CD4-positive, alpha-beta T cell treated with Interleukin-4 for 4 hours (primary cell): ENCODE measurements at places on chromosomes 2 and 18.

GRCh38 chr2:25558262-25558661 is 115.1 kb downstream of the DTNB start:
- DNase-seq, result peak; percentile 62

GRCh38 chr2:200814917-200815316 is 3.2 kb downstream of the BZW1 start:
- DNase-seq, result no peak

- no peak for DNase-seq
These were observed 588 bp upstream of the FOXI3 start for GRCh38 chr2:88452980-88453582.

DNA sequence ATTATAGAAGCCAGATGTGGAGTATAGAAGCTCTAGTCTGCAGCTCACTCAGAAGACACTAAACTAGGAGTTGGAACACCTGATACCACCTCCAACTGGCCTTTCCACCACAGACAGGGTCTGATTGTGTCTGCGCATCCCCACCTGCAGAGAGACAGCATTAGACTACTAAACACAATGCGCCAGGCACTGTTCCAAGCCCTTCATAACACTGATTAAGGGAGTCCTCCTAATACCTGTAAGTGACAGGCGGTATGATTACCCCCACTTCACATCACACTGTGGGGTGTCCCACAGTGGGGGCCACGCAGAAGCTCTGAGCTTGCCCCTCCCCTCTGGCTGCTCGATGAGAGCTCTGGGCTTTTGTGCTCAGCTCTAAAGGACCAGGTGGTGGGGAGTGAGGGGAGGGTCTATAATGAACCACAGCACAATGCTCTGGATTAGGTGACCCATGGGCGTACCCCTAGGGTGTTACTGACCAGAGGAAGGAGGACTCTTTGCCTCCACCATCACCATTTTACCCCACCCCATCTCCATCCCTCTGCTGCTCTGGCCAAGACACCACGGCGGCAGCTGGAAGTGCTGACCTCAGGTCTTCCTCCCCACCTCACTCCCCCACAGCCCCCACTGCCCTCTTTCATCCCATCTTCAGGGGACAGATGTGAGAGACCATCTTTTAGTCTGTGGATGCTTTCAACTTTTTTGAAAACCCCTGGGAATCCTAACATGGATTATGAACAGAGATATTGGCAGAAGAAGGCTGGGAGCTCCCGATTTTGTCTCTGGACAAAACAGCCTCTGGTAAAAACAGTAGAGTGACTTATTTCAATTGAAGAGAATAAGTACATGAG is 145.1 kb downstream of the GFPT1 start:
- no peak for DNase-seq

DNA sequence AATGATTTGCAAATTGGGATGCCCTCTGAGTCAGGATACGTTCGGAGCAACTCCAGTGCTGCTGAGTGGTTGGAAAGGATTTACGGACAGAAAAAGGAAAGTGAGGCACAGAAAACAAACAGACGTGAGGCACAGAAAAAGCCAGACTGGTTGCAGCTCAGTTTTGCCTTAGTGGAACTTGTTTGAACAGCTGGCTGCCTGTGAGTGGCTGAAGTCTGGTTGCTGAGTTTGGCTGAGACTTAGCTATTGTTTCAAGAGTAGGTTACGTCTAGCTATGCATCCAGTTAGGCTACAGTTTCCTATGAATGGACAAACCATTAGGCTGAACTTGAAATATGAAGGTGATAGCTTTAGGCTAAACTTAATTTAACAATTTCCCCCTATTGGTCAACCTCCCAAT is 256.6 kb downstream of the VAPA start:
- no peak for DNase-seq

DNA sequence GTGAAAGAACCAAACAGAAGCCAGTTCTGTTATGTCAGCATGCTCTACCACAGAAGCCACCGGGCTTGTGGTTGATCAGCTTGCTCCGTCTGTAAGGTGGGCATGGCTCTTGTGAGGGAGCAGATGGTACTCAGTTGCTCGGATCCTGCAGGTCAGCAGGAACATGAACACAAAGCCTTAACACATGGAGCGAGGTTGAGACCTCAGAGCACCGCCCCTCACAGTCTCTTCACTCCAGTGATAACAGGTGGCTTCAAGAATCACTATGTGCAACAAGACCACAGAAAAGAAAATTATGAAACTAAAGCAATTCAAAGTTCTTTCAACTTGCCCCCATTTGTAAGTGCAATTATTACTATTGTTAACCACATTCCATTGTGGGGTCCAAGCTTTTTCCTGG is 72.1 kb downstream of the OSBPL6 start:
- no peak for DNase-seq

DNA sequence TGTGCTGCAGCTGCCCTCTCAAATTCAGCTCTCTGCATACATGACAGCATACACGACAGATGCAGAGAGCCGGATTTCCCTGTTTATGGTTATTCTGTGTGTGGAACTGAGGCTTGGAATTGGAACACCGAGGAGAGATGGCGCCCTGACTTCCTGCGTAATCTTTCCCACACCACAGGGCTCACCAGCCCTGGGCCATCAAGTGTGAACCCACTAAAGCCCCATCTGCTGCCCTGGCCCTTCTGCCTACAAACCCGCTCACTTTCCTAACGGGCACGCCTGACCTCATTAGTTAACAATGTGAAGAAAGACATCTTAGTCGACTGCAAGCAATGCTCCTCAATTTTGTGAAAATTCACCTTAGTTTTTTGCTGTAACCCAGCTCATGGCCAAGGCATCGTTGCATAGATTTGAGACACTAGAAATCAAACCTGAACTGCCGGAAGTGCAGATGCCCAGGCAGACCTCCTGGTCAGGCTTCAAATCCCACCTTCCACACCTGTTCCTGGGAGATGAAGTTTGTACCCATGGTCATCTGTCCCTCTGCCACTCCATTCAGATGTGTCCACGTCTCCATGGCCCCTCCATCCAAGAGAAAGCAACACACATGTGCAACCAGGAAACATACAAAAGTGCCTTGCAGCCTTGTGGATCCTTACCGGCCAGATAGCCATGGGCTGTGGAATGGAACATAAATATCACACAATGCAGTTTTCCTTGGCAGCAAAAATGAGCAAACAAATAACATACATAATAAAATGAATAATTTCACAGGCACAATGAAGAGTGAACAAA is 5.0 kb upstream of the CIDEA start:
- DNase-seq, result no peak

- no peak for DNase-seq
These were observed 243.3 kb upstream of the LINC00305 start for GRCh38 chr18:64392202-64392601.

- no peak for DNase-seq
These were observed 232.3 kb downstream of the KLHL29 start for GRCh38 chr2:23617167-23617810.

DNA sequence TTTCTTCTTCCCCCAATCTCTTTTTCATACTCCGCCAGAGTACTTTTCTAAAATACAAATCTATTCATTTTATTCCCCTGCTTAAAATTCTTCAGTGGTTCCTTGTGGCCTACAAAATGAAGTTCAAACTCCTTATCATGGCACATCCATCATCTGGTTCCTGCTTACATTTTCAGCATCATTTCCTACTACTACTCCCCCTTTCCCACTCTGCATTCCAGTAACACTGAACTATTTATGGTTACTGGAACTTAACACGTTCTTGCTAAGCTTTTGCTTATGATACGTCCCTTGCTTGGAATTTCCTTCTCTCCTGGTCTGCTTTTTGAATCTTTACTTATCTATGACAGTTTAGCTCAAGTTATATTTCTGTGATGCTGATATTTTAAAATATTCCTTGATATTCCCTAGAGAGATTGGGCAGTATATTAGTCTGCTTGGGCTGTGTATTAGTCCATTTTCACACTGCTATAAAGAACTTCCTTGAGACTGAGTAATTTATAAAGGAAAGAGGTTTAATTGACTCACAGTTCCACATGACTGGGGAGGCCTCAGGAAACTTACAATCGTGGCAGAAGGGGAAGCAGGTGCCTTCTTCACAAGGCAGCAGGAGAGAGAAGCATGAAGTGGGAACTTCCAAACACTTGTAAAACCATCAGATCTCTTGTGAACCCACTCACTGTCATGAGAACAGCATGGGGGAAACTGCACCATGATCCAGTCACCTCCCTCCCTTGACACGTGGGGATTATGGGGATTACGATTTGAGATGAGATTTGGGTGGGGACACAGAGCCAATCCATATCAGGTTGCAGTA is 53.2 kb downstream of the BMPR2 start:
- DNase-seq, result no peak

- DNase-seq, result no peak
These were observed 35.2 kb downstream of the NPPC start for GRCh38 chr2:231890896-231891513.

DNA sequence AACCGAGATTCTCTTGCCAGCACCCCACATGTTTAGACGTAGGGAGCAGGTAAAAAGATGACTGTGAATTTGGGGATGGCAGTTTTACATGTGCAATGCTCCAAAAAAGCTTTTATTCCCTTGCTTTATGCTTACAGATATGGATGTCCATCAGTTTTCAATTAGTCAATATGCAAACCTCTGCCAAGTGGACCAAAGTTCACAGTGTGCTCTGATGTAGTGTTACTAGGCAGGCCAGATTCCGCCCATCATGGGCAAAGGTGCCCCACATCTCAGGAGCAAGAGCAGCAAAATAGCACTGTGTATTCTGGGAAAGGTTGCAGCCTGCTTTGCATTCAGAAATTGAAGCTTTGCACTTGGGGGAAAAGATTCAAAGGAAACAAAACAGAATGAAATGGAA is 329.7 kb upstream of the ZEB2 start:
- DNase-seq, result no peak

- no peak for DNase-seq
These were observed 17.6 kb downstream of the ADAM17 start for GRCh38 chr2:9538000-9538507.

DNA sequence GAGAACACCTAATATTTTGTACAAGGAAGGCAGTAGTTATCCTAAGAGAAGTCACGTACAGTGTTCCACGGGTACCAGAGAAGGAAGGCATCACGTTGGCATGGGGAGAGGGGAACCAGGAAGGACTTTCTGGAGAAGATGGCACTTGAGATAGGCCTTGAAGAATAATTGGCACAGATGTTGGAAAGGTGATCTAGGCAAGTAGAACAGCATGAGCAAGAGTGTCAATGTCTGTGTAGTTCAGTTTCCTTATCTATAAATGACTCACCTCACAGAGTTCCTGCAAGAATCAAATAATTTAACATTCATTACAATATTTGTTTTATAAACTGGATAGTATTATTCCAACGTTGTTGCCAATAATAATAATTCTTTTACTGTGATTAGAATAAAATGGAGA is 48.3 kb upstream of the BZW1 start:
- no peak for DNase-seq

- DNase-seq, result no peak
These were observed 58.9 kb upstream of the CD28 start for GRCh38 chr2:203647579-203647978.

DNA sequence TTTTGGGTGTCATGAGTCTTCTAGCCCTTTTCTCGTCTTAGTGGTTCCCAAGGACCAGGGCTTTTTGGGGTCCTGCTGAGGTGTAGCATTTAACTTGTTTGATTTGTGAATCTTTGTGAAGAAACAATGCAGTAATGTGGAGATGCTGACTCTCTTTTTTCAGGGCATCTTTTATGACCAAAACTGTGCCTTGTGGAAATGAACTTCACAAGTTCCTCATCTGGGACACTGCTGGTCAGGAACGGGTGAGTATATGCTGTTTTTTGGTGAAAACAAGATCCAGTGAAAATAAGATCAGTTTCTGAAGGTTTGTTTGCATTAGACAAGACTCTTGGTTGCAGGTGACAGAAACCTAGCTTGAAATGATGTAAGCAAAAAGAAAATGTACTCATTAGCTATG is 83.9 kb downstream of the RAB31 start:
- no peak for DNase-seq

DNA sequence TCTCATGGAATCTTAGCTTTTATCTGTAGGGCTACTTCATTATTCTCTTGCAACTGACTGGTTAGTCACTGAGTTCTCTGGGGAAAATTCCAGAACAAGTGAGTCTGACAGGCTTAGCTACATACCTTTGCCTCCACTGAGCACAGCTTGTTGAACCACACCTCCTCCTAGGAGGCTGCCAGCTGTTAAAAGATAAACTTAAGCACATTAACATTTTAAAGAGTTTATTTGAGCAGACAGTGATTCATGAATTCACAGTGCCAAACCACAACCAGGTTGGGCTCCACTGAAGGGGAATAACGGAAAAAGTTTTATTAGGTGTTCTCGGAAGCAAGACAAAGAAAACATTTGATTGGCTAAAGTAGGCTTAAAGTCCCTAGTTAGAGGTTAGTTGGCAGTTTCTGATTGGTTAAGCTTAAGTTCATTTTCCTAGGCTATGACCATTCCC is 12.5 kb upstream of the SLC38A11 start:
- no peak for DNase-seq

- no peak for DNase-seq
These were observed 1.9 kb upstream of the IL36RN start for GRCh38 chr2:113057117-113057516.

- DNase-seq, result no peak
These were observed 46.5 kb downstream of the XIRP2 start for GRCh38 chr2:166934817-166935216.

DNA sequence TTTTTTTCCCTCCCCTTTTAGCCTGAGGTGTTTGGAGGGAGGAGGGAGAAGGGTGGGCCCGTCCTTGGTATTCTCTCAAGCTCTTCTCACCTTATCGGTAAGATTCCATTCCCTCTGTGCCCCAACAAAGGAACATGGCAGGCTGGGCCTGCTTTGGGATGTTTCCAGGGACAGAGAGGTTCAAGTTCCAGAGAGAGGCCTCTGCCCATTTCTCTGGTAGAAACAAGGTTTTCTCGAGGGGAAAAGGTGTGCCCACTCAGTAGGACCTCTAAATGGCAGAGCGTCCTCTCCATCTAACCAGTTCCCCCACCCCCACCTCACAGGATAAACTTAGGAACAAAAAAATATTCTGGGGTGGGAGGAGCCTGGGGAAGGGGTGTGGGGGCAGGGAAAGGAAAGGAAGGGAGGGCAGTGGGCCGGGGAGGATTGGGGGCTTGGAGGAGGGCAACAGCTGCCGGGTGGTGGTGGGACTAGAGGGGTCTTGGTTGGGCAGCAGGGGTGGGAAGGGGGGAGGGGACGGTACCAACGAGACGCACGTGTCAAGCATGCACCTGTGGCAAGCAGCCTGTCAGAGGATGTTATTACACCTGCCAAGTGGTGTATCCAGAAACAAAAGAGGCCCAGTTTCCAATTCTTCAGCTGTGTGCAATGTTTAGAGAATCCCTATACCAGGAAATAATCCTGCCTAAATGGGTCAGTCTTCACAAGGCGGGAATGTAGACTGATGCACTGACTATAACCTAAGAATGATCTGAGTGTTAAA is 2.1 kb downstream of the PCBP1 start:
- no peak for DNase-seq

GRCh38 chr2:67476809-67477790 is 80.0 kb downstream of the ETAA1 start:
- no peak for DNase-seq

GRCh38 chr2:159229476-159230144 is 56.9 kb downstream of the WDSUB1 start:
- no peak for DNase-seq

DNA sequence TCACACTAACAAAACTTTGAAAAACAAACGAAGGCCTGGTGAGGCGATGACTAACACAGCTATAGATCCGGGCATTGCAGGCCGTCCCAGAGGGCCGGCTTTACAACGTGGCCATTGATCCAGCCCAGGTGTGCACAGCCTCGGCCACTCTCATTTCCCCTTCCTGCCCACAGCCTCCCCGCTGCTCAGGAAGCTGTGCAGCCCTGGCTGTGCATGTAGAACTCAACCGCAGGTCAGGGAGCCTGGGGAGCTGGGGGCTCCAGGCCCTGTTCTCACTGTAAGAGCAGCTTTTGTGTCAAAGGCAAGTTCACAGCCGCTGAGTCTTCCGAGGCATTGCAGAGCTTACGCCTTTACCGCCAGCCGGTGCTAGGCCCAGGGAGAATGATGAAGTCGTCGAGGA is 87.2 kb downstream of the LONRF2 start:
- DNase-seq, result peak; percentile 13
